ENCODE measurements at places on chromosomes 4 and X. TPM values are rescaled to one million over a fixed set of nuclear protein-coding genes. Genes with fewer than 3 reads are reported as not detected.

GRCh38 chr4:165971933-165972332 is 98.9 kb downstream of the TLL1 start:
- no peak overlapping the region for H3K27ac ChIP-seq
- H3K4me3 ChIP-seq, result no peak overlapping the region
- no peak for DNase-seq
- H3K27me3 ChIP-seq, result no peaks in the 10 kb centered on the region
- H3K4me1 ChIP-seq, result no peaks in the 10 kb centered on the region

GRCh38 chr4:26055855-26056254 is 141.8 kb downstream of the SMIM20 start:
- H3K36me3 ChIP-seq, result no peaks in the 10 kb centered on the region
- H3K27ac ChIP-seq, result no peak overlapping the region
- H3K4me1 ChIP-seq, result no peaks in the 10 kb centered on the region
- H3K4me3 ChIP-seq, result no peak overlapping the region
- H3K27me3 ChIP-seq, result no peaks in the 10 kb centered on the region

APELA gene
- total RNA-seq, result not detected

DNA sequence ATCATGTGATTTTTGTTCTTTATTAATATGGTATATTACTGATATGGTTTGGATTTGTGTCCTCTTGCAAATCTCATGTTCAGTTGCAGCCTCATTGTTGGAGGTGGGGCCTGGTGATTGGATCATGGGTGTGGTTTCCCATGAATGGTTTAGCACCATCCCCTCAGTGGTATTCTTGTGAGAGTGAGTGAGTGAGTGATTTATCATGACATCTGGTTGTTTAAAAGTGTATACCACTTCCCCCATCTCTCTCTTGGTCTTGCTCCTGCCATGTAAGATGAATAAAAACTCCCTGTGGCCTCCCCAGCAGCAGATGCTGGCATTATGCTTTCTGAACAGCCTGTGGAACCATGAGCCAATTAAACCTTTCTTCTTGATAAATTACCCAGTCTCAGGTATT is 111.5 kb downstream of the TAB3 start:
- no peak overlapping the region for H3K4me3 ChIP-seq
- no peak for DNase-seq
- H3K36me3 ChIP-seq, result no peaks in the 10 kb centered on the region
- no peaks in the 10 kb centered on the region for H3K4me1 ChIP-seq
- H3K27me3 ChIP-seq, result no peaks in the 10 kb centered on the region

DNA sequence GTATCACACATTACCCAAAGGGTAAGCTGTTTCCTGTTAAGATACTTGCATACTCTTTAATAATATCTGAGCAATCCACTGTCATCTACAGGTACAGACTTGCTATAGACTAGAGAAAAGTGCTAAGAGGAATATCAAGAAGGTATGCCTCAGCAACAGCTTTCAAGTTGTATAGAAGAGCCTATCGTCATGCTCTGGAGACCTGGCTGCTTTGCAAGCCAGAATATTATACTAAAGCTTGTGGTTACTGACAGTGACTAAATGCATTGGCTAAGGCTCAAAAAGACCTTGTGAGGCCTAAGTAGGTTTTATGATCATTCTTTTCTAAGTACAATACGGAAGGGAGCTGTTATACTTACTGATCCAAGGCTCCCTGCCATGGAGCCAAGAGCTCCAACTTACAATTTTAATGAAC is 11.3 kb downstream of the LAMP2 start:
- H3K27ac ChIP-seq, result no peak overlapping the region
- H3K36me3 ChIP-seq, result no peaks in the 10 kb centered on the region
- no peak for DNase-seq
- H3K4me1 ChIP-seq, result peaks cover 4% of the 10 kb centered on the region

DNA sequence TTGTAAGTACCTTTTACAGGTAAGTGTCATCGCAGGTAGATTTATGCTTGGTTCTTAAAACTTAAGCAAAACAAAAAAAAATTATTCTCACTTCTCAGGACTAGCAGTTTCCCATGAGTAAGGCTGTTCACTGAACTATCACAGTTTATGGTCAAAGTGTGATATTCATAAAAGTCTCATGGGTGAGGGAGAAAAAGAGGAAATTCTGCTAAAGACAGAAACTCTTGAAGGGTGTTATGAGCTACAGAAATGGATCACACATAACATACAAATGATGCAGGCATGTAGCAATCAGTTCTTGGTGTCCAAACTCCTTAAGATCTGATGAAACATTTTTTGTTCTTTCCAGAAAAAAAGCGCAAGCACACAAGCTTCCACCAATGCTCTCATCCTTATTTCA is 8.5 kb downstream of the RAB9A start:
- H3K4me3 ChIP-seq, result no peak overlapping the region
- H3K27ac ChIP-seq, result no peak overlapping the region
- H3K4me1 ChIP-seq, result peaks cover 12% of the 10 kb centered on the region
- H3K27me3 ChIP-seq, result no peaks in the 10 kb centered on the region
- DNase-seq, result no peak
- no peaks in the 10 kb centered on the region for H3K36me3 ChIP-seq
